ENCODE measurements at places on chromosomes 12 and 14. TPM values are rescaled to one million over a fixed set of nuclear protein-coding genes. Genes with fewer than 3 reads are reported as not detected.

The NKX2-1 gene
- not detected for total RNA-seq

The RASSF3 gene
- total RNA-seq: 29.3 TPM

The PLCZ1 gene
- total RNA-seq: not detected

The CIROP gene
- total RNA-seq: not detected

The LMBR1L gene
- total RNA-seq: 60.6 TPM

The LRRC10 gene
- total RNA-seq: not detected

The PRPH gene
- under 0.01 TPM for total RNA-seq

The TAS2R31 gene
- total RNA-seq: 5.6 TPM

Measured in regular cardiac myocyte (primary cell).